ENCODE measurements at places on chromosomes 2 and 18.

GRCh38 chr18:50297621-50298442 is 10.3 kb upstream of the CXXC1 start:
- peak; percentile 93 for DNase-seq

GRCh38 chr2:164625378-164625971 is 4.2 kb upstream of the GRB14 start:
- no peak for DNase-seq

DNA sequence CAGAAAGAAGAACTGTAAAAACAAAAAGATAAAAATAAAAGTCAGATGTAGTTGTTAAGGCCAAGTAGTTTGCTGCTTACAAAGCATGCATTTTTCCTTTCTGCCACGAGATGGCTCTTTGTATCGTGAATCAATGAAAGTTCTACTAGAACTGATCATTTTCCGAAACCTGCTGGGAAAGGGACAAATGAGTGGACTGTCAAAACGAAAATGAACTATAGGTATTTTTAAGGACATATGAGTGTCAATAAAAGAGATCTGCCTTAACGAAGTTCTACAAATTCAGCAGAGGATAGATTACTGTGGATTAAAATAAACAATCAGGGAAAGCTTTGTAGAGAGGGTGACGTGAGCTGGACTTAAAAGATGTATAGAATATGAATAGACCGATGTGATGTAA is 15.0 kb upstream of the ELOA2 start:
- peak; percentile 50 for DNase-seq

DNA sequence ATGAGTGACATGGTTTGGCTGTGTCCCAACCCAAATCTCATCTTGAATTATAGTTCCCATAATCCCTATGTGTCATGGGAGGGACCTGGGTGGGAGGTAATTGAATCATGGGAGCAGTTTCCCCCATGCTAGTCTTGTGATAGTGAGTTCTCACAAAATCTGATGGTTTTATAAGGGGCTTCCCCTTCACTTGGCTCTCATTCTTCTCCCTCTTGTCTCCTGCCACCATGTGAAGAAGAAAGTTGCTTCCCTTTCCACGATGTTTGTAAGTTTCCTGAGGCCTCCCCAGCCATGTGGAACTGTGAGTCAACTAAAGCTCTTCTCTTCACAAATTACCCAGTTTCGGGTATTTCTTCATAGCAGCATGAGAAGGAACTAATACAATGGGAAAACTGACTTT is 14.0 kb downstream of the DNAH7 start:
- no peak for DNase-seq

GRCh38 chr2:179107737-179108136 is 57.8 kb upstream of the CCDC141 start:
- no peak for DNase-seq

- no peak for DNase-seq
Measured at GRCh38 chr18:22734105-22734661, 198.9 kb upstream of the RBBP8 start.

DNA sequence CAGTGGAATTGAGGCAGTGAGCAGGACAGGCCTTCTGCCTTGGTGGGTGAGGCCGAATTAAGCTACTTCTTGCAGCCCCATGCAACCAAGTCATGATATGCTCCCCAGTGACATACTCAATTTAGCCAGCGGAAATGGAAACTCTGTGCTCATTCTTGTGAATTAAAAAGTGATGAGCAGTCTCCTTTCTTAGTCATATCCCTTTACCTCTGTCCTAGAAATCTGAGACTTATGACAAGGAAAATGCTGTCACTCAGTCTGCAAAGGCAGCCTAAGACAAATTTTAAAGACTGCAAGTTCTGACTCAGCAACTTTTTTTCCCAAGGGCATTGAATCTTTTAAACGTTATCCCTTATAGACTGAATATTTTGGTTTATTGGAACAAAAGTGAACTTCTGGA is 218.2 kb downstream of the SH3BP4 start:
- no peak for DNase-seq

DNA sequence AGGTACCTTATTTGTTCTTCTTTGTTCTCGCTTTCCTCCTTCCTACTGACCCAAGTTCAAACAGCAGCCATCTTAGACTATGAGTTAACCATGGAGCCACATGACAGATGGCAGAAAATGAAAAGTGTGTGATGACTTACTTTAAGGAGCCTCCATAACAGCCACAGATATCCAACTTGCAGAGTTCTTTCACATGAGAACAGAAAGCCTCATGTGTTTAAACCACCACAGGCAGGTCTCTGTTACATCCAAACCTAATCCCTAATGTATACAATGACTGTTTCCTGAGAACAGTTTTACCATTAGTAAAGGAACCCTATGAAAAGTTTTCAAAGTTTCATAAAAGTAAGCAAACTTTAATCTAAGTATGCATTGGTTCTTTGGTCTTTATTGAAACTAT is 20.3 kb downstream of the B4GALT6 start:
- DNase-seq, result no peak

GRCh38 chr2:239213643-239214101 is 187.1 kb downstream of the HDAC4 start:
- no peak for DNase-seq

DNA sequence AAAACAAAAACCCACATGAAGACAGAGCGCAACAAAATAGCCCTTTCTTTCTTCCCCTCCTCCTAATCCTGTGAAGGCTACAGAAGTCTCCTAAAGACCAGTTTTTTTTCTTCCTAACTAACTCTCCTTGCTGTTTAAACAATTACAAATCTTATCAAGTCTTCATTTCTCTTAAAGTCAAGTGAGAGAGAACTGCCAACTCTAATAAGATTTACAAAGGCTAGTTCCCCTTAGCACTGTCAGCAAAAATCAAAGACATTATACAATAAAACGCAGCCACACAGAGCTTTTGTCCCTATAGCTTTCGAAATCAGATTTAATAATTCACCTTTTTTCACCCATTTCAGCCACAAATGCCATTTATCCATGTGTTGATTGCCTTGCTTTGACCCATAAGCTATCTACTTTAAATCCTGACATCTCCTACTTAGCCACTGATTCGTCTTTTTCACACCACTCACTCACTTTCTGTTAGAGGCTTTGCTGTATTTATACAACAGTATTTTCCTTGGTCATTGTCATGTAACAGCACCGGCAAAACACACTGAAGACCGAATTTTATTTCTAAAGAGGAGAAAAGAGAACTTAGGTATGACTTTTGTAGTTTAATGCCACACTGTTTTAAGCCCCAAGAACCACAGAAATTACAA is 5.9 kb downstream of the NRXN1 start:
- DNase-seq, result no peak

GRCh38 chr2:62176801-62177200 is 19.1 kb upstream of the B3GNT2 start:
- DNase-seq, result no peak

All from Peyer's patch (tissue), 4 donors.